Left forelimb (tissue), 1 donor: ENCODE measurements at places on chromosomes 6 and 20.

DNA sequence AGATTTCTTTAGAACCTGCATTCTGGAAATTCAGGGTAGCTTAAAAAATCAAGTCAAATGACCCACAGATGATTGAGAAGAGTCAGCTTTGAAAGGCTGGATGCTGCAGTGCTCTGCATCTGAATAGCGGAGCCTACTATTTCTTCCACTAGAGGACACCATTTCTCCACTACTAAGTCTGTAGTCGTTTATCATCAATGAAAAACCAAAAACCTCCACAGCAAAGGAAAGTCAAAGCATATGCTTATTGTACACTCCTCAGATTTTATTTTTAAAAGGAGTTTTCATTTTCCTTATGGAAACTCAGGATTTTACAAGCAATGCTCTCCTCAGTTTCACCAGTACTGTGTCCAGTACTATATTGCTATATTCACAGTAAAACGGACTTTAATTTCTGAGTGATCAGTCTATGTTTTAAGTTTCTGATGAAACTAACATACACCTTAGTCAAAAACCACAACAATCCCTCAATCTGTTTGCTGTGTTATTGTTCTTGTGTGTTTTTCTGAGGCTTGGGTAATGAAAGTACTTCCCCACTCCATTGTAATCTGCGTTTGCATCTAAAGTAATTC lies 50.5 kb upstream of the ENPP5 start:
- DNase-seq = no peak

DNA sequence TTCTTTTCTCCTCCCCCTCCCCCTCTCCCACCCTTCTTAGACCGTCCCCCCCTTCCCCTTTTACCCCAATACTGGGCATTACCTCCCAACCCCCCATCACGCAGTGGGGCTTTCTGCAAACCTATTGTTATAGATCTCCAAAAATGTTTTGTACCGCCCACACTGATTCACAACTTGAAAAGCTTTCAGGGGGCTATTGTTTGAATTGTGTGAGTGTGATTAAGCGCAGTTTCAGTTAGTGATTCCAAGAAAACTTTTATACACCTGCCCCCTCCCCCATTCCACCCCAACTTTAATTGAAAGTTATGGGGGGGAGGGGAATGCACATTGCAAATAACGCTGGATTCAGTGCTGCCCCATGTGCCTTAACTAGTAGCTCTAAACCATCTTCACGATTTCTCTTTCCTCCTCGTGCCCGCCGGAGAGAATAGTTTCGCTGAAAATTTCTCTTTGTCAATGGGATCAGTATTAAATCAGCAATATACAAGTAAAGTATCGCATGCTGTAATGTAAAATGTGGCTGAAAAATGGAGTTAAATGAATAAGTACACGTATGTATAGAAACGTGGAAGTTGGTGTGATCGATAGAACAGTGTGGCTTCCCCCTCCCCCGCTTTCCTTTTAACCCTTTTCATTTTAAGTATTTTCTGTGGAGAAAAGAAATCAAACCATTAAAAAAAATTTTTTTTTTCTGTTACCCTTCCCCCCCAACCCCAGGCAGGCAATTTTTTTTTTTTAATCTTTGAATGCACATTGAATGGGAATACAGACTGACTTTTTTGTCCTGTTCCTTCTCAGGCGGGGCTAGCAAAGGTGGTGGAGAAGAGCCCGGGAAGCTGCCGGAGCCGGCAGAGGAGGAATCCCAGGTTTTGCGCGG lies 632 bp downstream of the LIN28B start:
- no peak for DNase-seq

- DNase-seq = peak; percentile 47
These were observed 46.6 kb upstream of the CCN6 start for GRCh38 chr6:112007254-112007653.

DNA sequence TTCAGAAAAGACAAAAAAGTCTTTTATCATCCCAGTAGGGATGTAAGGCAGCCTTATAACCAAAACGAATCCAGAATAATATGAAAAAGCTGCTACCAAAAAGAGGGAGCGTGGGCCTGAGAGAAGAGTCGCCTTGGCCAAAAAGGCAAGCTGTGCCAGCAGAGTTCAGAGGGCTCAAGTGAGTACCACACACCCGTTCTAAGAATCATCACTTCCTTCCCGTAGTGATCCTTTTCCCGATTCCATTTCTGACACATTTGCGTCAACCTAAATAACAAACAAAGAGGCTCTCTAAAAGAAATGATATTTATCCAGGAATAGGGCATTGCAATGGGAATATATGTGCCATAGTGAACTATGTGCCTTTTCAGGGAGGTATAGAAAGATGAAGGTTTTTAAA lies 3.8 kb upstream of the TMEM181 start:
- DNase-seq = no peak

DNA sequence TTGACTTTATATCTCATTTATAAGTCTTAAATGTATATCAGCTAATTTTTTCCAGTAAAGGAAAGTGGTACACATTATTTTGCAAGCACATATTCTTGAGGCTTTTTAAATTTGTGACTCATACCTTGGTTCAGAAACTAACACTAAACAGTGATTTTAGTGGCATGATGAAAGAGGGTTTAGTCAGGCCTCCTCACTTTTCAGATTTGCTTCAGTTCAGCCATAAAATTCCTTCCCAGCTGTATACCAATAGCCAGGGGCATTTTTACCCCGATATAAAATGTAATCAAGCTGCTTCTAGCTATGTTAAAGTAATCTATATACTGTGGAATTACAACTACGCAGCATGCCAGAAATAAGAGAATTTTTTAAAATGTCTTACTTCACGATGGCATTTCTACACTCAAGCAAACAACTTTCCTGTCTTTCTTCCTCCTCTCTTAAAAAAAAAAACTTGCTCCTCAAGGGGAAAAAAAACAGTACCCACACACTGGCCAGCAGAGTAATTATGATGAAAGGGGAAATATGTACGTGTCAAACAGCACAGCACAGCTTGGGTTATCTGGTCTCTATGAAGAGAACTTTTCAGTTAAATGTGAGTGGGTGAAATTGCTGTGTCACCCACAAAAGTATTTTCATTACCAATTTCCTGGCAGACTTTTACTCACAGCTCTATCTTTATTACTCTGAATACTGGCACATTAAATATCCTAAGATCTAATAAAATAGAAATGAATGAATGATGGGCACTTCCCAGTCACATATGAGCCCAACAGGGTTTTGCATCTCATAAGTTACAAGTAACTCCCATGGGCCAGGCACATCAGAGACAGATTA lies 244.8 kb upstream of the TENT5A start:
- DNase-seq = no peak

- DNase-seq = no peak
These were observed 34.3 kb downstream of the GJA10 start for GRCh38 chr6:89928604-89929003.

DNA sequence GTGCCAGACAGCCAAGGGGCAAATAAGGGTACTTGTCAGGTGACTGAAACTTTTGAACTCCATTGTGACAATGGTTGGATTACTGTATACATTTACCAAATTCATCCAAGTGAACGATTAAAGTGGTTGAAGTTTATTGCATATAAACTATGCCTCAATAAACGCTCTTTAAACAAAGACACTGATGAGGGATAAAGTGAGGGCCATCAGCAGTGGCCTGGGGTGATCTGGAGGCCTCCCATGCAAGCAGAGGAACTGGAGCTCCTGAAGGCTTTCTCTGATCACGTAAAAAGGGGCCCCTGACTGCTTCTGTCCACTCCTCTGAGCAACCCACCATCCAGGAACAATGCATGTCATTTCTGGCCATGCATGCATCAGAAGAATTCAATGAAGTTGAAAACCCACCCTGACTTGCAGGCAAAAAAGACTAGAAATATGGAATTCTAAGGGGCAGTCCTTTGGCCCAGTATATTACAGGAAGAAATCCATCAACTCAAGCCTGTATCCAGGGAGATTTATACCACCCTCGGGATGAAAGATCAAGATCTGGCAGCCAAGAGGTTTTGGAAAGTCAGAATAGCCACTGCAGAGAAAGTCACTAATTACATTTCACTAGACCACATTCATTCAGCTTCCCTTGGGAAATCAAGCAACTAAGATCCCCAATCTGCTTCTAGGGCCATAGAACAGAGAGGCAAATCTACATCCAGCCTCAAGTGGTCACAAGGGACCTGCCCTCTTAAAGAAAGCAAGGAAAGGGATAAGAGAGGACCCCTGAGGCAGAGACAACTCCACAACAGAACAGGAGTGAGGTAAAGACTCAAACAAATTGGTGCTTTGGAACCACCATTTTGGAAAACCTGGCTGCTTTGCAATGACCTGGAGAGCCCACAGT lies 31.7 kb upstream of the RAB22A start:
- DNase-seq = no peak

DNA sequence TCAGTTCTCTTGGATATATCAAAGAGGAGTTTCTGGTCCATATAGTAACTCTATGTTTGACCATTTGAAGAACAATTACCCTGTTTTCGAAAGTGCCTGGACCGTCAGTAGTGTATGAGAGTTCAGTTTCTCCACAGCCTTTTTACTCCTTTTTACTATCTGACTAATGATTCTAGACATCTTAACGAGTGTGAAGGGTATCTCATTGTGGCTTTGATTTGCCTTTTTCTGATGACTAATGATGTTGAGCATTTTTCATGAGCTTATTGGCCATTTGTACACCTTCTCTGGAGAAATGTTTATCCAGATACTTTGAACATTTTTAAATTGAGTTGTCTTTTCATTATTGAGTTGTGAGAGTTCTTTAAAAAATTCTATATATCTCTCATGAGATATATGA lies 114.9 kb upstream of the ATXN1 start:
- no peak for DNase-seq

- DNase-seq = no peak
These were observed 107.3 kb downstream of the PRND start for GRCh38 chr20:4828830-4829513.

DNA sequence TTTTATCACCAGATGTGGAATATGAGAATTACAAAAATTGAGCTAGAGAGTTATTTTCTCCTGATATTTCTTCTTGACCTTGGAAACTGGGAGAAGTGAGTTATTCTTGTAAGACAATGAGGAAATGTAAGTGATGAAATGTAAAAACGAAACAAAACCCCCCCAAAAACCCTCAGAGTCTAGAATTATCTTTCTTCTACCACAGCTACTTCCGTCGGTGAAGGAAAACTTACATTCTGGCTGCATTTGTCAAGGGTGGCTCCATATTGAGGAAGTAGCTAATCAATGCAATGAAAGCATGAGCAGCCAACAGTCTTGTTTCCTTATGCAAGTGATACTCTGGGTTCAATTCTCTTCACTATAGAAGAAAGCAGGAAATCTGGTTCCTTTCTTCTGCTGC lies 661.7 kb upstream of the CITED2 start:
- no peak for DNase-seq

GRCh38 chr20:57622579-57623381 lies 2.6 kb upstream of the ZBP1 start:
- DNase-seq = peak; percentile 57

DNA sequence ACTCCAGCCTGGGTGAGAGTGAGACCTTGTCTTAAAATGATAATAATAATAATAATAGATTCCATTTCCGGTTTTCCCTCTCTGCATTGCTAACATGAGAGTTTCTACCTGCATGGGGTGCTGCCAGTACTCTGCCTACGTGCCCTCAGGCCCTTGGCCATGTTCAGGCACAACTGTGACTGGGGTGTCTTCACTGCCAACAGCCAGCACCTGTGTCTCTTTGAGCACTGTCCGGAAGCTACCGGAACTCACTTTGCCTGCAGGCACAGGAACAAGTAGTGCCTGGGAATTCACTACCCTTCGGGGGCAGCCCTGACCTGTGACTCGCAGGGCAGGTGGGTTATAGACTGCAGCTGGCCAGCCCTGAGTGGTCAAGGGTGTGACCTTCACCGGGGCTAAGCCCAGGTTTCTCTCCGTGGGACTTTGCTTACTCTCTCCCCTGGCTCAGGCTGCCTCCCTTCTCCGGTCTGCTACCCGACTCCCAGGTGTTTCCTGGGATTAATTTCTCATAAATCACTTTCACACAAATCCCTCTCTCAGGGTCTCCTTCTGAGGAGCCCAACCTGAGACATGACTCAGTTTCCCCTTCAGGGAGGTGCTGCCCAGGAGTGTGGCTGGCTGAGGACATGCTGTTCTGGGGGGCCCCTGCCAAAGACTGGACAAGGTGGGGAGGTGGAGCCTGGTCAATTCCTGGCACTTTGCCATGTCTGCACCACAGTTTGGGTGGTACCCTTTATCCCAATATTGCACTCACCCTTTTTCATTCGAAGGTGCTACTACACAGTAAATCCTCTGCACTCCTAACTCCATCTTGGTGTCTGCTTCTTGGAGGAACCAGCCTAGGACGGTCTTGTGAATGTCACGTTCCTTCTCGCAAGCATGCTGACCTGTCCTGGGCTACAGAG lies 79.5 kb upstream of the RALGAPA2 start:
- DNase-seq = no peak

GRCh38 chr20:17726902-17727301 lies 27.1 kb downstream of the BANF2 start:
- DNase-seq = no peak

GRCh38 chr6:134449004-134449403 lies 131.1 kb upstream of the SGK1 start:
- no peak for DNase-seq

GRCh38 chr6:53737746-53738145 lies 57.1 kb upstream of the LRRC1 start:
- DNase-seq = no peak

GRCh38 chr20:13081877-13082276 lies 73.1 kb downstream of the SPTLC3 start:
- no peak for DNase-seq

GRCh38 chr20:36544134-36545018 lies 3.1 kb downstream of the MYL9 start:
- no peak for DNase-seq

DNA sequence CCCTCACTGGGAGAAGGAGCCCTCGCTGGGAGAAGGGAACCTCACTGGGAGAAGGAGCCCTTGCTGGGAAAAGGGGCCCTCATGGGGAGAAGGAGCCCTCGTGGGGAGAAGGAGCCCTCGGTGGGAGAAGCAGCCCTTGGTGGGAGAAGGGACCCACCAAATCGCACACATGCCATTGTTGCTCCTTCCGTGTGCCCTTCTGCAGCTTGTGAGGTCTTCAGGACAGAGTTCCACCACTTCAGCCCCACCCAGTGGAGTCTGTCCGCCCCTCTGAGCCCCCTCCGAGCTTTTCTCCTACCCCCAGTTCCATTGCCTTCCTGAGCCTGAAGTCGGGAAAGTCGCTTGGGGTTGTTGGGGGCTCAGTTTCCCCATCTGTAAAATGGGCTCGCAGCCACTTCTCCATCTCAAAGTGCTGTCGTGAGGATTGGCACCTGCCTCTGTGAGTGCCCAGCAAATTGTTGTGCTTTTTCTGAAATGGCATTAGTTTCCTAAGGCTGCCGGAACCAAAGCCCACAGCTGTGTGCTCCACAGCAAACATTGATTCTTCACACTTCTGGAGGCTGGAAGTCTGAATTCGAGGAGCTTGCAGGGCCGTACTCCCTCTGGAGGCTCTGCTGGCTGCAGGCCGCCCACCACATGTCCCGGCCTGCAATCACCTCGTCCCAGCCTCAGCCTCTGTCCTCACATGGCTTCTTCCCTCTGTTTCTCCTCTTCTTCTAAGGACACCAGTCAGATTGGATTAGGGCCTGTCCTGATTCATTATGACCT lies 124.7 kb upstream of the PMEPA1 start:
- DNase-seq = no peak

- DNase-seq = no peak
These were observed 686 bp downstream of the ZGPAT start for GRCh38 chr20:63708301-63709148.

GRCh38 chr6:2245877-2246863 lies 765 bp upstream of the GMDS start:
- peak; percentile 71 for DNase-seq

GRCh38 chr20:18543932-18544331 lies 23.3 kb upstream of the SMIM26 start:
- DNase-seq = no peak

- no peak for DNase-seq
These were observed 665.4 kb downstream of the EPM2A start for GRCh38 chr6:145069966-145070365.
